ENCODE measurements at places on chromosomes 6 and 20. TPM values are rescaled to one million over a fixed set of nuclear protein-coding genes. Genes with fewer than 3 reads are reported as not detected.

The TCP11 gene
- polyA plus RNA-seq: not detected

The C20orf141 gene
- not detected for polyA plus RNA-seq

The DDO gene
- polyA plus RNA-seq: 11.0 TPM

GRCh38 chr6:122810189-122810588 lies 21.1 kb downstream of the SMPDL3A start:
- no peak for DNase-seq
